ENCODE measurements at places on chromosomes 16 and 17.
A peak's percentile ranks its signal among the peaks of the same experiment; 100 is the strongest.

GRCh38 chr16:4160658-4161430, 44.6 kb upstream of the ADCY9 start:
- DNase-seq = peak; percentile 59

- peak; percentile 35 for DNase-seq
Observed at GRCh38 chr17:39667262-39667944, 850 bp upstream of the PNMT start.

DNA sequence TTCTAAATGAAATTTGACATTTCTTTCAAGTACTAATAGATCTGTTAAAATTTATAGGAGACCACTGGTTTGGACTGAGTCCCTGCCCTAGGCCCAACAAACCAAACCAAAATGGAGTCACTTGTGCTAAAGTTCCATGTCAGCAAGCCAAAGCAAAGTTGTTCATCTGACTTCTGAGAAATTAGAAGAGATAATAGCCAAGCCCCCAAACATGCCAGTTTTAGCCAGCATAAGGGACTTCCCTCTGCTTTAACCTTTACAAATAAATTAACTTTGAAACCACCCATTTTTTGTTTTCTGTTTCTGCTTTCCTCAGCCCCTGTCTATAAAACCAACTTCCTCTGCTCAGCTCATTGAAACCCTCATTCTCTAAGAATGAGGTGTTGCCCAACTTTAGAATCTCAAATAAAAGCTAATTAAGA, 18.9 kb downstream of the CDR2 start:
- DNase-seq = peak; percentile 20

GRCh38 chr16:56547120-56547948, 17.5 kb upstream of the MT4 start:
- DNase-seq = peak; percentile 46

DNA sequence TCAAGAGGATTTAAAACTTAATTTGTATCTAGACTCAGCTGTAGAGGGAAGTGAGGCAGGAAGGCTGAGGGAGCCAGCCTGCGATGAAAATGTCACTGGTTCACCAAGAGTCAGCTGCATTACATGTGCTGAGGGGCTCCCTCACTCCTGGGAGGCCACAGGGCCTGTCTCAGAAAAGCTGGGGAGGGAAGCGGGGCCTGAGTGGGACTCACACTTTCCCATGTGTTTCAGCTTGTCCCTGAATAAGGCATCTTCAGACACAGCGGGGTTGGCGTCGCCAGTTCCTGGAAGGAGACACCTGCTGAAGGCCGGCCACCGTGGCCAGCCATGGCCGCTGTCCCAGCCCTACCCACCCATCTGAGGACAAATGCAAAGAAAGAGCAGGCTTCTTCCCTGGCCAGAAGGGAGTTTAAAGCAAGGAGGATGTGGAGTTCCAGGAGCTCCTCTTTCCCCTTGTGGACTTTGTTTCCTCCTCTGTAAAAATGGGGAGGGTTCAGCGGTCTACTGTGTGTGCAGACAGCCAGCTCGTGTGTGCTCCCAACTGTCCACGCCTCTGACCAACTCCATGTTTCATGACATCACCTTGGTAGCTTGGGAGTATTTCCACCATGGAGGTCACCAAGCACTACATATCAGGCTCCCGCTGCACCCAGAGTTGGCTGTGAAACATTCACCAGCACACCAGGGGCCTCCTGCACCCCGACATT, 19.2 kb upstream of the MRPS23 start:
- no peak for DNase-seq

- peak; percentile 77 for DNase-seq
Observed at GRCh38 chr16:89721546-89722391, 432 bp downstream of the ZNF276 start.

DNA sequence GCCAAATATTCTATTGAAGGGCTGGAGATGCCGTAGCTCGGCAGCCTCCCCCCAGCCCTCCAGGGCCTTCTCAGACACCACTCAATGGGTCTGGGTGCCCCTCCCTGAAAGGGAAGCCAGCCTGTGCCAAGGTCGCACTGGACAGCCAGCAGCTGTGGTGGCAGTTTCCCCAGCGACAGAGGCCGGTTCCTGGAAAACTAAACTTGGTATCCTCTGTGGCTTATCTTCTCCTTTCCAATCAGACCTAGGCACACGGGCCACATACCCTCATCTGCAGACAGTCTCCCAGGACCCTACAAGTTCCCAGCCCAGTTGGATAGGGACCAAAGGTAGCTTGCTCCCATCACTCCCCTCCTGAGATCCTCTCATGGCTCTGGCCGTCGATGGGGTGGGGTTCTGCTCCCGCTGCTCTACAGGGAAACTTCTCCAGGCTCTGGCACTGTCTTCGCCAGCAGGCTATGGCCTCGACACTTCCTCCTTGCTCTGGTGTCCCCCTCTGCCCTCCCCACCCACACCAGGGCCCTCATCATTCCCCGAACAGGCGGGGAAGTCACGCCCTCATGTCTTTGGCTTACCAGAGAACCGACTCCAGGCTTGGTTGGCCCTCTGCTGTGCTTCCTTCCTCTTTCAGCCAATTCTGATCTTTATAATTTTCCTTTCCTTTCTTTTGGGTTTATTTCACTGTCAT, 18.3 kb upstream of the IL21R start:
- no peak for DNase-seq

DNA sequence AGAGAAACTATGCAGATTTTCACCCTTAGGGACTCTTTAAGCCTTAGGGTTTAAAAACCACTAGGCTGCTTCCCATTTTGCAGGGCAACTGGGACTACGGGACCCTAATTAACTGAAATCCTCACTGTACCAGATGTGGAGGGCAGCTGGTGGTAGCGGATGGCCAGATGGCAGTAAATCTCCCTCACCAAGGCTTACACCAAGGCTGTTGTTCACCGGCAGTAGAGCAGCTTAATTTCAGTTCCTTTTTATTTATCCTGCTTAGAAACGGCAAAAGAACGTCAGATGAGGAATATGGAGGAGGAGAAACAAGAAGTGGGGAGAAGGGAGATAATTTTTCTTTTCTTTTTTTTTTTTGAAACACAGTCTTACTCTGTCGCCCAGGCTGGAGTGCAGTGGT, 6.5 kb downstream of the ABHD15 start:
- no peak for DNase-seq

DNA sequence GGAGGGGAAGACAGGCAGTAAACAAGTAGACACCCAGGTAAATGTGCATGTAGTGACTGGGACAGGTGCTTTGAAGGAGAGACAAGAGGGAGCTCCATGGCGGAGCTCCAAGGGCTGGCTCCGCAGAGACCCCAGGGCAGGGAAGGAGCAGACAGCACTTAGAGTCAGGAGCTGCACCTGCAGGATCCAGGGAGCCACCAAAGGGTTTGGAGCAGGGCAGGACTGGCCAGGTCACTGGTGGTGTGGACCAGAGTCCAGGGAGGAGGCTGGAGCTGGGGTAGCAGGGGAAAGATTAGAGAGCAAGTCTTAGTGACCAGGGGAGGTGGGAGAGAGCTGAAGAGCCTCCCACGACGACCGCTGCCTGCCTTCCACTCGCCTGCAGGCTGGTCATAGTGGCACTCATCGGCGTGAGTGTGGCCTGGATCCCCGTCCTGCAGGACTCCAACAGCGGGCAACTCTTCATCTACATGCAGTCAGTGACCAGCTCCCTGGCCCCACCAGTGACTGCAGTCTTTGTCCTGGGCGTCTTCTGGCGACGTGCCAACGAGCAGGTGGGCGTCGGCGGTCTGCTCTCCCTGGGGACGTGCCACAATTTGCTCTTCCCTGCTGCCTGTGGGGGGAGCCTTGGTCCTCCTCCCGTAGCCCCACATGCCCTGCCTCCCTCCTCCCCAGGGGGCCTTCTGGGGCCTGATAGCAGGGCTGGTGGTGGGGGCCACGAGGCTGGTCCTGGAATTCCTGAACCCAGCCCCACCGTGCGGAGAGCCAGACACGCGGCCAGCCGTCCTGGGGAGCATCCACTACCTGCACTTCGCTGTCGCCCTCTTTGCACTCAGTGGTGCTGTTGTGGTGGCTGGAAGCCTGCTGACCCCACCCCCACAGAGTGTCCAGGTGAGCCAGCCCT, 14.7 kb upstream of the FAM83G start:
- DNase-seq = no peak

- DNase-seq = peak; percentile 94
Observed at GRCh38 chr16:57341441-57342303, 16.9 kb upstream of the CCL22 start.

- DNase-seq = no peak
Observed at GRCh38 chr17:82665891-82666290, 17.6 kb upstream of the WDR45B start.

DNA sequence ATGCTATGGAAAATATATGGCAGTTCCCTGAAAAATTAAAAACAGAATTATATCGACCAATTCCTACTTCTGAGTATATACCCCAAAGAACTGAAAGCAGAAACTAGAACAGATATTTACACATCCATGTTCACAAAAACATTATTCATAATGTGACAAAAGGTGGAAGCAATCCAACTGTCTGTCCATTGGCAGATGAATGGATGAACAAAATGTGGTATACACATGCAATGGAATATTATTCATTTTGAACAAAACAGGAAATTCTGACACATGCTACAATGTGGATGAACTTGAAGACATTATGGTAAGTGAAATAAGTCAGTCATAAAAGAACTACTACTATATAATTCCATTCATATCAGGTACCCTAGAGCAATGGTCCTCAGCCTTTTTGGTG, 263.5 kb upstream of the AXIN2 start:
- no peak for DNase-seq

- DNase-seq = no peak
Observed at GRCh38 chr17:70073310-70073709, 1.7 kb upstream of the KCNJ16 start.

- no peak for DNase-seq
Observed at GRCh38 chr17:70011750-70012149, 63.3 kb upstream of the KCNJ16 start.

DNA sequence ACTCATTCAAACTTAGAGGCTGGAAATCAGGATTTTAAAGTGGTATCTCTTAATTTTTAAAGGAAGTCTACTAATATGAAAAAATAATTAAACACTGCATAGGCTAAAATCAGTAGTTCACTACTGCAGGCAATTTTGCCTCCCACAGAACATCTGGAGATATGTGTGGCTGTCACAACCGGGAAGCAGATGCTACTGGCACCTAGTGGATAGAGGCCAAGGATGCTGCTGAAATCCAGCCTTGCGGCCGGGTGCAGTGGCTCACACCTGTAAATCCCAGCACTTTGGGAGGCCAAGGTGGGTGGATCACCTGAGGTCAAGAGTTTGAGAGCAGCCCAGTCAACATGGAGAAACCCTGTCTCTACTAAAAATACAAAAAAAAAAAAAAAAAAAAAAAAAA, 473.9 kb downstream of the XYLT1 start:
- DNase-seq = no peak

DNA sequence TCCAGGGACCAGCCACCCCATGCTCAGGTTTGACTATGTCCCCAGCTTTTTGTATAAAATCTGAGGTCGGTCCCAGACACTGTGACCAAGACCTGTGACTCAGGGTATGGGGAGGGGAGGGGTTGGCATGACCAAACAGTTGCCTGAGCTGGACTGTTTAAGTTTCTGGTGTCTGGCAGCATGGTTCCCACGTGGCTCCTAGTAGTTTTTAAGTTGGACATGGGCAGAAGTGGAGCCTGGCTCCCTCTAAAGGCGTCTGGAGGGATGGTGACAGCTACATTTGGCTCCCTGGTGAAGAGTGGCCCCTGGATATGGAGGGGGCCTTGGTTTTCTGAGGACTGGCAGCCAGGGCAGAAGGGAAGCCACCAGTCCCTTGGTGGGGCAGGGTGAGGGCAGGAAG, 7.9 kb downstream of the SMCR8 start:
- DNase-seq = peak; percentile 63

- no peak for DNase-seq
Observed at GRCh38 chr16:3071655-3072054, 6.2 kb downstream of the IL32 start.

GRCh38 chr16:75614066-75614897, 8.8 kb downstream of the ADAT1 start:
- peak; percentile 65 for DNase-seq

DNA sequence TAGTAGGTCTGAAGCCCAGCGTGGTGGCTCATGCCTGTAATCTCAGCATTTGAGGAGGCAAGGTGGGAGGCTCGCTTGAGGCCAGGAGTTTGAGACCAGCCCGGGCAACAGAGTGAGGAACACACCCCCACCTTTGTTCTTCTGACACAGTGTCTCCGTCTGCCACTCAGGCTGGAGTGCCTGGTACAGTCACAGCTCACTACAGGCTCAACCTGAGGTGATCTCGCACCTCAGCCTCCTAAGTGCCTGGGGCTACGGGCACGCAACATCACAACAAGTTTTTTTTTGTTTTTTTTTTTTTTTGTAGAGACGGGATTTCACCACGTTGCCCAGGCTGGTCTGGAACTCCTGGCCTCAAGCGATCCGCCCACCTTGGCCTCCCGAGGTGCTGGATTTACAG, 6.7 kb upstream of the TLCD3A start:
- DNase-seq = no peak

- no peak for DNase-seq
Observed at GRCh38 chr16:85136702-85137322, 24.5 kb upstream of the CIBAR2 start.

DNA sequence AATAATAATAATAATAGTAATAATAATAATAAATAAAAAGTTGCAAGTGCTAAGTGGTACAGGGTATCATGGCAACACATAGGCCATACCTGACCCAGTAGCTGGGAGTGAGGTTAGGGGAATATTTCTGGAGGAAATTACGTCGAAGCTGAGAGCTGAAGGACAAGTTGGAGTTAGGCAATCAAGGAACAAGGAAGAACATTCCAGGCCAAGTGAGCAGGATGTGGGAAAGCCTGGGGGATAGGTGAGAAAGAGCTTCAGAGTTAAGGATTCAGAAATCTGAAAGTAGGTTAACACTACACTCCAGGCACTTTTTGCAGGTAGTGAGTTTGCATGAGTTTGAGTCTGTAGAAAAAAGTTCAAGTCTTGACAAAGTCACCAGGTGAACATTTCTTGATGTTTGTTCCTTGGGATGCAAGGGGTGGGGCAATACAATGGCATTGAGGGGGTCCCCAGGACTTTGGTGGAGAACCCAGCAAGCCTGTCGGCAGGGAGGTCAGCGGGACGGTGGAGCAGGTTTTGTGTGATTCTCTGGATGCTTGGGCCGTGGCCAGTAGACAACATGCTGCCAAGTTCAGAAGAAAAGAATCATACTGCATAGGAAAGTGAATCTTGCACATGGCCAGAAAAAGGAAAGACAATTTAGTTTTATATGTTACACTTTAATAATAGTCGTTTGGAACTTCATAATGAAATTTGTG, 27.7 kb upstream of the MPHOSPH6 start:
- no peak for DNase-seq

- no peak for DNase-seq
Observed at GRCh38 chr17:74846621-74847020, 13.1 kb downstream of the GRIN2C start.

- no peak for DNase-seq
Observed at GRCh38 chr17:74024871-74025531, 178.5 kb upstream of the RPL38 start.

GRCh38 chr17:6108382-6108781, 38.2 kb downstream of the WSCD1 start:
- DNase-seq = no peak

GRCh38 chr17:8025176-8025911, 13.5 kb upstream of the ALOX15B start:
- DNase-seq = no peak

- peak; percentile 85 for DNase-seq
Observed at GRCh38 chr17:78032166-78032565, 73.7 kb downstream of the TNRC6C start.

- DNase-seq = peak; percentile 47
Observed at GRCh38 chr17:64024781-64025731, 4.6 kb upstream of the ICAM2 start.
